Endodermal cell (in vitro differentiated cells): ENCODE measurements at places on chromosomes 6 and 20.

DNA sequence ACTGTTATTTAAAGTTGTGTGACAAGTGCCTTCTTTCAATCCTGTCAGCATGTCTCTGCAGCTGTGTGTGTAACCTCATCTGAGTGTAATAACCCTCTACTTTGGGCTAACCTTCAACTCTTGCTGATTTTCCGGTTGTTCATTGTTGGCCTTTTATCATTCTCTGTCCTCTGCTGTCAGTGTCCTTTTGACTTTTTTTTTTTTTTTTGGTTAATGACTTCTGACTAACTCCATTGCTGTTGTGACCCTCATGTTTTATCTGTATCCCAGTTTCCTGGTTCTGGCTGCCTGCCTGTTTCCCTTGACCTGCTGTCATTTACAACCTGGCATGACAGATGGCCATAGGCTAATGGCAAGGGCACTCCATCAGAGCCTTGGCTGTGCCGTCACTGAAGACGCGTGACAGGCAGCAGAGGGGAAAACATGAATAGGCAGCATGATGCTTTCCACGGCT lies 145.7 kb upstream of the MAN1A1 start:
- DNase-seq = no peak

GRCh38 chr6:11732036-11732631 lies 46.5 kb downstream of the ADTRP start:
- DNase-seq = no peak

DNA sequence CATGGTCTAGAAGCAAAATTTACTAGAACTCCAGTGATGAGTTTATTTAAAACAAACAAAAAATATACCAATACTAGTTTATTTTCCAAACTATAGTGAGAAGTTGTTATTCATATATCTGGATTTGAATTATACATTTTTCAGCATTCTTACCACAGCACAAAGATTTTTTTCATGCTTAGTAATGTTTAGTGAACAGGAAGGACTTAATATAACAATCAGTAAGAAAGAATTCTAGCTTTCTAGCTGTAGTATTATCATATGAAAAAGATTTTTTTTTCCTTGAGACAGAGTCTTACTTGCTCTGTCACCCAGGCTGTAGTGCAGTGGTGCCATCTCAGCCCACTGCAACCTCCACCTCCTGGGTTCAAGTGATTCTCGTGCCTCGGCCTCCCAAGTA lies 13.8 kb downstream of the MARCKS start:
- DNase-seq = no peak

DNA sequence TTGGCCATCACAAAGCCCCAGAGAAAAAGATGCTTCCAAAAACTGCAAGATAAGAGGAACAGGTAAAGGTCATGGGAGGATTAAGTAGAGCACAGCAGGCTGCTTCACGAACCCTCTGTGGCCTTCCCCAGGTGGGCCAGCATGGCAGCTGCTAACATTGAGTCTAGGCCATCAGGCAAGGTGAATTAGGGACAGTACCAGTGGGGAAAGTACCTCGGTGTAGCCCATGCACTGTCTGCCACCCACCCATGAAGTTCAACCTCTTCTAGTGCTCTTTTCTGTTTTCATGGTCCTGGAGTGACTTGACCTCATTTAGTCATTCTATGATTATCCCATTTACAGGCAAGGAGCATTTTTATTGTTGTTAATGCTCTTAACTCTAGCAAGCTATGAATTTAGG lies 108.6 kb upstream of the DUSP22 start:
- DNase-seq = no peak

- peak; percentile 53 for DNase-seq
Observed at GRCh38 chr20:3563548-3564177, 92.8 kb downstream of the ATRN start.

DNA sequence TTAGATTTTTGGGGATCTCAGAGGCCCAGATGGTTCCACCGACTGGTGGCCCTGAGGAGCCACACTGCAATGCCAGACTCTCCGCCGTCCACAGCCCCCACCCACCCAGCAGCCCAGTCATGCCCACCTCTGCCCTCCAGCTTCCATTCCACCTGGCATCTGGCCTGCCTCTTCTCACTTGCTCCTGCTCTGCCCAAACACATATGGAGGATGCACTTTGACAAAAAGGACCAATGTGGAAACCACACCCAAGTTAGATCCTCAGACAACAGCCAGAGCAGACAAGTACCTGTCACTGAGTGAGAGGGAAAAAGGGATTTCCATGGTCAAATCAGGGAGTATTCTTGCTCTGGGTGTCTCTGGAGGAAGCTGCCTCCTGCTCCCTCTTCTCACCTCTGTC lies 120.6 kb upstream of the NXT1 start:
- DNase-seq = no peak

DNA sequence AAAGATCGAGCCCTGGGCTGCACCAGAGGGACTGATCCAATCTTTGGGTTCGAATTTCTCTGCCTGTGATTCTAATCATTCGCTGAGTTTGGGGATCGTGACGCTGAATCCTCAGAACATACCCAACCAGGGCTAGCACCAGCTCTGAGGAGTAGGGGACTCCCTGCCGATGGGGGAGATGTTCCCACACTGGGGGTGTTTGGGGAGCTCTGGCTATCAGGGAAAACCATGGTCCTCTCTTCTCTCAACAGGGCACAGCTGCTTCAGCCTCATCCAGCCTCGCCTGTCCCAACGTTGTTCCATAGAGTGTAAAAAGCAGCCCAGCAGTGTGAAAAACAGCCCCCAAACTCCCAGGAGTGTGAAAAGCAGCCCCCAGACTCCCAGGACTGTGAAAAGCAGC lies 136.6 kb downstream of the ANKRD60 start:
- DNase-seq = no peak
